ENCODE measurements at places on chromosomes 6 and 20.
A peak's percentile ranks its signal among the peaks of the same experiment; 100 is the strongest.

DNA sequence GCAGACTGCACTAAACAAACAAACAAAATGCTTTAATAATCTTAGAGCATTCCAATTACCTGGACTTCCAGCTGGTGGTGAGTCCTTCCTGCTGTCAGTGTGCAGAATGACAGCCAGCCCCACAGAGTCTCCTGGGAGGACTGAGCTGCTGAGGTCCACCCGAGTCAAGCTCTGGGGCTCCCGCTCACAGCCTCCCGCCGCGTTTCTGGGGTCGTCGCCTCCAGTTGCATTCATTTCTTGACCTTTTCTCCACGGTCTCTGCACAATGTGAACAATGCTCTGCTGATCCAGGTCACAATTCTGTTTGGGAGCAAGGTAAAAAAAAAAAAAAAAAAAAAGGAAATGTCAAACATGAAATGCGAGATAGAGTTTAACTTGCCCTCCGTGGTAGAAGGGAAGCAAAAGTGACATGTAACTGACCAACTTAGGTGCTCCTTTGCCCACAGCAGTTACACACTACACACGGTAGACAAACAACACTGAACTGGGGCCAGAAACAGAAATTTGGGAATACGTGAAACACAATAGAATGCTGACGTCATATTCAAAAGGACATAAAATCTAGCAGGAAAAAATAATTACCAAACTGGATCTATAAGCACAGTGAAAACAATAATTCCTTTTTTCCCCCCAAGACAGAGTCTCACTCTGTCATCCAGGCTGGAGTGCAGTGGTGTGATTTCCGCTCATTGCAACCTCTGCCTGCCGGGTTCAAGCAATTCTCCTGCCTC lies 464.9 kb downstream of the PRKN start:
- DNase-seq, result no peak

DNA sequence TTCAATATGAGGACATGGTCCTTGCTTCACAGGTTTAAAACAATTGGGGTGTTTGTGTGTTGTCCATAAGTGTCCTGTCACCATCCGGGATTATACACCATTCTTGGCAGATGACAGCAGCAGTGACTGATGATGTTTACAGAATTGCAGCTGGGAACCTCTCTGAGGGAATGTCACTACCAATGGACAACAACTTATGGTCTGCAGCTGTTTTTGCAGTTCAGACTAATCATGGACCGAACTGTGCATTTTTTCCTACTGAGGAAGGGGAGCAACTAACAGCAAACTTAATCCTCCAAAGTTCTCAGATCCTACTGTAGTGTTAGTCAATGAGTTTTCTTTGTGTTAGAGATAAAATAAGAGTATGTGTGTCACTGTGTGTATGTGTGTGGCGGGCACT lies 26.0 kb downstream of the FAM229B start:
- no peak for DNase-seq

DNA sequence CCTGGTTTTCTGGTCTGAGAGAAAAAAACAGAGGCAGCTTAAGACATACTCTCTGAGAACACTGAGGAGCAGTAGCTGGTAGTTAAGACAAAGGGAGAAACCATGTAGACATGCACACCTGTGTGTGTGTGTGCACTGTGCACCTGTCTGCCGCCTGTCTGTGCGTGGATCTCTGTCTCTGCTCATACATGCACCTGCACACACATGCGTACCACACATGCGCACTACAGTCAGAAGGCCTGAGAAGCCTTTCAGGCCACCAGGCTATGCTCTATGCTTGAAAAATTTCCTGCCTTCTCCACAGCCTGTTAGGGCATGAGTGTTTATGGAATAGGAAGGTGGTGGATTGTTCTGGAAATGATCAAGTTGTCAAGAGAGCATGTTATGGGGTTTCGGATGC lies 103.5 kb downstream of the CDH4 start:
- DNase-seq, result no peak

- no peak for DNase-seq
Observed at GRCh38 chr20:25274481-25274880, 26.6 kb downstream of the PYGB start.

- DNase-seq, result no peak
Observed at GRCh38 chr6:75397656-75398465, 95.7 kb downstream of the FILIP1 start.

DNA sequence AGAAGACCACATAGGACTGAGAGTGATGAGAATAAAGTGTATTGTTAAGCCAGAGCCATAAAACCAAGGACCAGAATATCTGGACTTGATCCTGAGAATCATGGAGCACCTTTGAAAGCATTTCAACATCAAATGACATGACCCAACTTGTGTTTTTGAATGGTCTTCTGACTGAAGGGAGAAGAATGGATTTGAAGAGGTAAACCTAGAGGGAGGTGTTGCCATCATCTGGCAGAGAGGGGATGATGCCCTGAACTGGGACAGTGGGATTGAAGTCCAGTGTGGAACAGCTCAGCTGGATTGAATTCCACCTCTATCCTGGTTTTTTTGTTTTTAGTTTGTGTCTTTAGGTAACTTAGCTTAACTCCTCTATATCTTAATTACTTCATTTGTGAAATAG lies 570.0 kb downstream of the TBC1D32 start:
- DNase-seq, result no peak

DNA sequence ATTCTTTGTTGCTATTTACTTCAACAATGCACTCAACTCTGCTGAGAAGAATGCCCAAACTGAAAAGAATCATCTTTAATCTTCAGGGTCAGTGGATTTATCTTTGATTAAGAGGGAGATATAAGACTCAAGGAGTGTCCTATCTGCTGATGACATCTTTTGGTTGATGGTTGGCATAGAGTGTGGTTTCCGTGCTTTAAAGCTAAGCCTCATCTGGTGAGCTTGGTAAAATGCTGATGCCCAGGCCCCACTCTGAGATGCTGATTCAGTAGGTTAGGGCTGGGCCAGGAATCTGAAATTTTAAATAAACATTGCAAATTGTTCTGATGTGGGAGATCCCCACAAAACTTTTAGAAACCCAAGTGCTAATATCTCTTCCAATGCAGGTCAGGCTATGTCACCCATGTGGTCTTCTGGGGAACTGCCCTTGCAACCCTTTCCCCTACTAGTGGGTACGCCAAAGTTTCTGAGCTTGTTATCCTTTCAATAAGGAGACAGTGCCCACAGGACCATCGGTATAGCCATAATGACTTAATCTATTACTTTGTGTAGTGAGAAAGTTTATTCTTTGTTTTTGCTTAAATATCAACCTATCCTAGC lies 68.5 kb upstream of the ARMH2 start:
- no peak for DNase-seq

GRCh38 chr6:85640821-85641220 lies 1.9 kb downstream of the SYNCRIP start:
- DNase-seq, result no peak

DNA sequence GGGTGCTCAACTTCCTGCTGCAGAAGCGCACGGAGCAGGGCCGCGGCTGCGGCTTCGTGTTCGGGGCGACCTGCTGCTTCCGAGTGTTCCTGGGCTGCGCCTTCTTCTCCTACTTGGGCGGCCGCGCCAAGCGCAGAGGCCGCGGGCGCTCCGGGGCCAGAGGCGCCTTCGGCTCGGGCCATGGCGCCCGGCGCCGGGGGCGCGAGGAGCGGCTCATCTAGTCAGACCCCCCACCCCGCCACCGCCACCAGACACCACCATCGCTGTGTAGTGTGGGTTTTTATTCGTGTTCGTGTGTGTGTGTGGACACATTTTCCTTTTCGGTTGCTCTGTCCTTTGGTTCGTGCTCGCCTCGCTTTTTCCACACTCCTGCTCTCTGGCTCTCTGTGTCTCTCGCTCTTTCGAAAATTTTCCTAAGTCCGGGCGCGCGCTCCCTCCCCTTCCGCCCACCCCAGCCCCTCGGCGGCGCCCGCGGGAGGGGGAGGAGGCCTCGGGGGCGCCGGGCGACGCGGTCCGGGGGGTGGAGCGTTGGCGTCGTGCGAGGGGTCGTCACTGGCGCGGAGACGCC lies 38.1 kb downstream of the GNAS start:
- peak; percentile 78 for DNase-seq

GRCh38 chr6:133743621-133744020 lies 145.3 kb upstream of the TCF21 start:
- no peak for DNase-seq

DNA sequence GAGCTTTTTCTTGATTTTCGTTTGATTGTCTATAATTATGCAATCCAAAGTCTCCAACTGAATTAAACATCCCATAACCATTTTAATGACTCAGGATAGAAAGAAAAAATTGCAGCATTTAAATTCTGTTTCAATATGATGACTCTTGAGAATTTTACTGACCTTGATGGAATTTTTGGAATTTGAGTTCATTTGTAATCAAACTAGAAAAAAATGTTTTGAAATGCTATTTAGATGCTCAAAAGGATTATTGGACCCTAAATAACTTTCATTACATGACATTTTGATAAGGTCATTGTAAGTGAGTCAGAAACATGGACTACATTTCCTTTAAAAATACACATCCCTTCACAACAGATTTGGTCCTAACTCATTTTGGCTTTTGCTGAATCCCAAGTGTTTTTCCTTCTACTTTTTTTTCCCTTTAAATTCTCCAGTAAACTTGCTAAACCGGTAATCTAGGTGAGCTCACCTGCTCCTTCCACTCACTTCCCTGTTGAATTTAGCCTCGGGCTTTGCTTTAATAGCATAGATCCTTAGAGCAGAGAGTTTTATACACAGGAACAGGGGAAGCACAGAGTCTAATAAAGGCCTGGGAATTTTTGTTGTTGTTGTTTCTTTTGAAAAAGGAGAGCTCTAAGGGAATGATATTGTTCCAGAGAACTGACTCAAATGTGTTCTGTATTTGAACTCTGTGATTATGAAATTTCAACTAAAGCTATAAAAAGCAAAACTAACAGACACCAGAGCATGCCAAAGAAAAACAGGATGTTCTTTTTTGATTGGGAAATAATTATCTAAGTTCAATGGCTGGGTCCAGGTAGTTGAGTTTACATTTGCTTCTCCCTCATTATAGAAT lies 1088.2 kb upstream of the CITED2 start:
- DNase-seq, result no peak

- no peak for DNase-seq
Observed at GRCh38 chr6:97052152-97052787, 127.7 kb downstream of the KLHL32 start.

DNA sequence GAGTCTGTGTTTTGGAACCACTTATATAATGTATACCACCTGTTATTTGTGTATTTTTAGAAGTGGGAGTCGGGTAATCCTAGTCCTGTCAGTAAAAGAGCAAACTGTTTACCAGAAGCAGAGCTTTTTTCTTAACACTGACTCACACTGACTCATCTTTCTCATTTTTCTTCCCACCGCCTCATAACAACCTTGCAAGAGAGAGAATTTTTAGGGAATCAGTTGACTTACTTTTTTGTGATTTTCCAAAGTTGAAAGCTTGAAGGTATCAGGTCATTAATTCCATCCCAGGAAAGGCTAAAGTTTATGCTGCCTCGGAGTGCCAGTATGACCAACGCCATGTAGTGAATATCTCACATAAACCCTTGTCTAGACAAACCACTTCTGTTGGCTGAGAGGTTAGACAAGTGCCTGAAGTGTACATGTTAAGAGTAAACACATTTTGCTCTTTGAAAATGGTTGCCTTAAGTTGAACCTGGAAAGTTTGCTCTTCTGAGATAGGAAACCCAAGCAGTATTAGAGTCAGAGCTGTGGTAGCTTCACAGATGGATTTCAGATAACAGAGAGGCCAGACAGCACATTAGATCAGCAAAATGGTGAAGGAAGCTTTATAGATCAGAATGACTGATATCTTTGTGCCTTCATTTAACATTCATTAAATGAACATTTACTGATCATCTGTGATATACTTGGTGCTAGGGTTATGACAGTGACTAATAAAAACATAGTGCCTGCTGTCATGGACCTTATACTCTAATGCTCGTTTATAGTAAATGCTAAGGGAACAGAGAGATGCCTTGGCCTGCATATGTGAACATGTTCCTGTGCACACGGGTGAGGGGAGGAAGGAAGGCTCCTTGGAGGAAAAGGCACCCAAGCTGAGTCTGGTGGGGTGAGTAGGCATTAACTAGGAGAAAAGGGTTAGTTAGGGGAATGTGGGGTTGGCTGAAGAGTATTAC lies 29.1 kb upstream of the PKIG start:
- DNase-seq, result no peak

- DNase-seq, result no peak
Observed at GRCh38 chr20:36421641-36422040, 115.5 kb downstream of the DLGAP4 start.

GRCh38 chr6:107532706-107533105 lies 42.8 kb downstream of the SOBP start:
- DNase-seq, result no peak

DNA sequence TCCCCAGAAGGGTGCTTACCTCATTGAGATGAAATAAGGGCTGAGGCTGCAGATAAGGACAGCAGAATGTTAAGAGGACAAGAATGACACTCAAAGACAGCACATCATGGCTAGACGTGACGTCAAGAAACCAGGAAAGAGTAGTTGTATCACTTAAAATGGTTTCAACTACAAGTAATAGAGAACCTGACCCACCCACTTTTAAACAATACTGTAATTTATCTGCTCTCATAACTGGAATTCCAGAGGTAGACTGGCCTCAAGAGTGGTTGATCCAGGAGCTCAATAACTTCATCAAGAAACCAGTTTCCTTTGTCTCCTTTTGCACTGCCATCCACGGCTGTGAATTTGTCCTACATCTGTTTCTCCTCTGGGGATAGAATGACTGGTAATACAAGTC lies 187.1 kb downstream of the EYA4 start:
- no peak for DNase-seq

DNA sequence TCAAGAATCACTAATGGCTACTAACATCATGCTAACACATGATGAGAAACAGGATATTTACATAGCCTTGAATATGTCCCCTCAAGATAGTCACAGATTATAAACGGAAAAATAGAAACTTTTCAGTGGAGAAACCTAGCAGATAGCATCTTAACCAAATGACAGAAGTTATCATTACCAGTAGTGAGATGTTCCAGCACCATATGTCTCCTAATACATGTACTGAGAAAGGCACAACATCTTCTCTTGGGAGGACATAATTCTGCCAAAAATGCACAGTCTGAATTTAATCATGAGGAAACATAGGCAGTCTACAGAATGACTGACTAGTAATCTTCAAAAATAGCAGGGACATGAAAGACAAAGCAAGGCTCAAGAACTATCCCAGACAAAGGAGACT lies 19.9 kb upstream of the PRIM2 start:
- no peak for DNase-seq

GRCh38 chr6:134795691-134796090 lies 154.2 kb downstream of the ALDH8A1 start:
- no peak for DNase-seq

GRCh38 chr6:25402125-25402524 lies 123.0 kb downstream of the CARMIL1 start:
- no peak for DNase-seq

DNA sequence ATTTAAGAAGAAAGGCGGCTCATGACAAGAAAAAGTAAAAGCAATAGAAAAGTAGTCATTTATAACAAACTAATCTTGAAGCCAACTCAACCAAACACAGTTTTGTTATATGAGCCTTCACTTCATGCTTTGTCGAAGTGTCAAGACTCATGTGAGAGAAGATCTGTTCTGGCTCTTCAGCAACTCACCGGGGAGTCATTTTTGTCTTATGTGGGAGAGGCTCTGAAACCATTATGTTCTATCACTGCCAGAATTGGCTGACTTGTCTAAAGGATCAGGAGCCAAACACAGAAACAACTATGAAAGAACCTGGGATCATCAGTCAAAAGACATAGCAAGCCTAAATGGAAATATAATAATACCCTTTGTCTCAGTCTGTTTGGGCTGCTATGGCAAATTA lies 105.2 kb downstream of the CDK19 start:
- no peak for DNase-seq

GRCh38 chr6:169177516-169178166 lies 76.0 kb downstream of the THBS2 start:
- DNase-seq, result no peak

Data from stimulated activated CD8-positive, alpha-beta memory T cell treated with anti-CD3 and anti-CD28 coated beads, Interleukin-4, amount 100 ng/mL, for 48 hours (primary cell).